Gastrocnemius medialis (tissue), 4 donors: ENCODE measurements at places on chromosomes 2 and 18.

GRCh38 chr2:212520340-212520739, 18.3 kb downstream of the ERBB4 start:
- DNase-seq: no peak

GRCh38 chr2:17849275-17849674, 29.2 kb upstream of the KCNS3 start:
- no peak for DNase-seq

DNA sequence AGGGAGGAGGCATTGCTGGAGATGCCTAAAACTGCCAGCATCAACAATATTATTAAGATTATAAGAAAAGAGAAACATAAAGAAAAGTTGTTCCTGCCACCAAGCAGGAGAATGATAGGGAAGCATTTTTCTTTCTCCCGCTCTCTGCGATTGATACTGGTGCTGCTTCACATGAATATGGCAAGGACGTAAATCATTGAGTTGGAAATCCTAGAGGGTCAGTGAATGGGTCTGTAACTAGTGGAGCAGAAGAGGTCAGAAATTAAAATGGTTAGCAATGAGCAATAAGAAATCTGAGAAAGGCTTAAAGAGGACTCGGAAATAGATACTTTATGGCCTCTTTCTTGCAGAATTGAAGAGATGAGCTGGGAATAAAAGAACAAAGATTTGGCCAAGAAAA, 631.7 kb downstream of the BCL11A start:
- no peak for DNase-seq

DNA sequence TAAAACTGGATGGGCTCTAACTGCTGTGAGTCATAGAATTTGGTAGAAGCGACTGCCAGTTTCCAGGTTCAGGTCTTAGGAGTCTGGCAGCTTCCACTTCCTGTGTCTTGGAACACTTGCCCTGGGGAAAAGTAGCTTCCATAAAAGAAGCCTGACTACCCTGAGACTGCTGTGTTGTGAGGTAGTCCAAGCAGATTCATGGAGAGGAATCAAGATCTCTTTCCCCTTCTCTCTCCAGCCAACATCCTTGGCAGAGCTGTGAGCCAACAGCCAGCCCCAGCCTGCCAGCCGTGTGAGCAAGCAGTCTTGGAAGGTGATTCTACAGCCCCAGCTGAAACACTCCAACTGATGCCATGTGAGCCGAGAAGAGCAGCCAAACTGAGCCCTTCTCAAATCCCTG, 33.7 kb downstream of the SLC20A1 start:
- peak; percentile 38 for DNase-seq

GRCh38 chr2:776487-776886, 99.3 kb upstream of the TMEM18 start:
- no peak for DNase-seq

DNA sequence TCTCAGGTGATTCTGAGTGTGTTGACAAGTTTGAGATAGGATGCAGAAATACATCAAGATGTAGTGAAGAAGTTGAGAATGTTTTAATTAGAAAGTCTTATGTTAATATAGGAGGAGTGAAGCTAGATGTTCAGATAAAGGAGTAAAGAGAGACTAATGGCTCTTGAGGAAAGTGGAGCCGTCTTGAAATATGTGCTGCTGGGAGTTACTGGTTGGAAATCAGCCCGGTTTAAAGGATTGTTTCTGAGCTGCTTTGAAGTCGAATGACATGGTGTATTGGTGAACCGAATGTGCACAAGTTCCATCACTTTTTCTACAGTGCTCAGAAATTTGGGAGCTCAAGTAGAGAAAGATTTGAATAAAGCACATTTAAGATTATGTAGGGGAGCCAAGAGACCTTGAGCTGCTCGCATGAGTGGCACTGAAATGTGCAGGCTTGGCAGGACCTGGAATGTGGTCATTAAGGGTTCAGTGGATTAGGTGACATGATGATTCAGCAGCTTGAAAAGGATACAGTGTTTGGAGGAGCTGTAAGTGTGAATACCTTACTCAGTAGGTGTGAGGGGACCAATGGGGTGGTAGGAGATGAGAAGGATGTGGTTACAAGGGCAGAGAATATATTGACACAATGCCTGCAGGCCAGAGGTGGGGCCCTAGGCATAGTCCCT, 68.6 kb downstream of the CAB39 start:
- DNase-seq: peak; percentile 58

GRCh38 chr2:232951891-232952290, 61.2 kb downstream of the NGEF start:
- no peak for DNase-seq

DNA sequence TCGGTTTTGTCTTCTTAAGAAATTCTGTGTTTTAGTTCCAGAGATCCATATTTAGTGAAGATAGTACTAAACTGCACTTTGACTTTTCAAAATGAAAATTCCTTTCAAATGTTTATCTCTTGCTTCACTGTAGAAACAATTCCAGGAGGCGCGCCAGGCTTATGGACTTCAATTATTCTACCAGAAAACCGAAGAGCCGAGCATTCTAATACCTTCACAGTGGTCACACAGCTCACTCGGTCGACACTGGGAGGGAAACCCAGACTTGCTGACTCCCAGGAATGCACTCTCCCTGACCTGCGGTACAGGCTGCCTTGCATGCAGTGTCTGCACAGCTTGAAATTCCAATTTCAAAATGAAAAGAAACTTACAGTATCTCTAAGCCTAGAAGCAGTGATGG, 119.9 kb upstream of the PIEZO2 start:
- DNase-seq: no peak

- no peak for DNase-seq
Observed at GRCh38 chr2:219553168-219553417, 9.3 kb downstream of the TMEM198 start.

DNA sequence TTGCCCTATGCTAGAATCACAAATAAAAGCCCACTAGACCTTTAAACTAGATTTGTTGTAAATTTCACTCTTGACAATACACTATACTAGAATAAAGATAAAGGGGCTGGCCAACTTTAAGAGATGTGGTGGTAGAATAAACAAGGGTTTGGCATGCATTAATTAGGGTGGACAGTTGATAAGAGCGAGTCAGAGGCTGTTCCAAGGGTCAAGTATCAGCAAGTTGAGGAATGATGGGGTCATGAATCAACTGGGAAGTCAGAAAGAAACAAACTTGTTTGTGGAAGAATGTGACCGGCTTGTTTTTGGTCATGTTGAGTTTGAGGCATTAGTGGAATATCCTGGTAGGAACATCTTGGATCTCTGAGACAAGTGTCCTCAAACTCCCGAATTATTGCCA, 398.3 kb upstream of the TNP1 start:
- no peak for DNase-seq

DNA sequence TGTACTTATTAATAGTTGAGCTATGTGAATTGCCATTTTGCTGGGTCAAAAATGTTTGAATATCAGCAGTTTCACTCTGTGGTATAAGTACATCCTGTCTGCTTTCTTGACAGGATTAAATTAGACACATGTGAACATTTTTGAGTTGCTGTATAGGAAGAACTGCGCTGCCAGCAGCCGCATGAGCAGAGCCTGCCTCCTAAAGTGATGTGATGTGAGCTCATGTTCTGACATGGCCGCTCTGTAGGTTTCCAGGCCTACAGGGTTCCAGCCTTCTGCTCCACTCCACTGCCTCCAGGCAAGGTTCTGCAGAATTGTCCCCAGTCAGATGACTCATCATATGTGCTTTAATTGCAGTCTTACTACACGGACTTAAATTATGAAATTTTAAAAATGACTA, 119.7 kb upstream of the NFATC1 start:
- DNase-seq: no peak

DNA sequence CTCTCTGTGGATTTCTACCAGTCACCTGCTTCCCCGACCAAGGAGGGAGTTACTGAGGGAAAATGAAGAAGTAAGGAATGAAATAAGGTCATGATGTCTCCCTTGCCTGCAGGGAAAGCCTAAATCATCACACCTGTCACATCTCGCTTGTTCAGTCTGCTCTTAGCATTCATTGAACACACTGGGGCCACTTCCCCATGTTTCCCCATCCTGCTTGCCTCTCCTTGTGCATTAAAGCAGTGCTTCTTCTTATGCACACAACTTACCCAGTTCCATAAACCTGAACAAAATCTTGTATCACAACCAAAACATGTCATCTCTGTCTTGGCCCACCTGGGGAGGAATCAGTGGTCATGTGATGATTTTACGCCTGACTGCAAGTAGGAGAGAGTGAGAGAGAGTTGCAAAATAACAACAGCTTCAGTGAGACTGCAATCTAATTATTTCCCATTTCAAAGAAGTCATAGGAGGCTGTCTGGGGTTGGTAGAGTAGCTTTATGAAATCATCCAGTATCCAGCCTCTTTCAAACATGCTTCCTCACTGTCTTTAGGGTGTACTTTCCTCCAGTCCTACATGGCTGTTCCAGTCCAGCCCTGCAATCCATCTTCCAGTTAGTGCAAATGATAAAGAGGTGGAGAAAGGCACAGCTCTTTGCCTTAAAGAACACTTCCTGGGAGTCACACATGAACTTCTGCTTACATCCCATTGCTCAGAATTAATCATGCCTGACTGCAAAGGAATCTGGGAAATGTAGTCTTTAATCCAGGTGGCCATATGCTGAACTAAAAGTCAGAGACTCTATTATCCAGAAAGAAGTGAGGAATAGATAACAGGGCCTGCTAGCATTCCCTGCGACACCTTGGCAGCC, 220.1 kb downstream of the HAUS1 start:
- no peak for DNase-seq

- DNase-seq: no peak
Observed at GRCh38 chr2:219358170-219359075, 25.9 kb upstream of the RESP18 start.

DNA sequence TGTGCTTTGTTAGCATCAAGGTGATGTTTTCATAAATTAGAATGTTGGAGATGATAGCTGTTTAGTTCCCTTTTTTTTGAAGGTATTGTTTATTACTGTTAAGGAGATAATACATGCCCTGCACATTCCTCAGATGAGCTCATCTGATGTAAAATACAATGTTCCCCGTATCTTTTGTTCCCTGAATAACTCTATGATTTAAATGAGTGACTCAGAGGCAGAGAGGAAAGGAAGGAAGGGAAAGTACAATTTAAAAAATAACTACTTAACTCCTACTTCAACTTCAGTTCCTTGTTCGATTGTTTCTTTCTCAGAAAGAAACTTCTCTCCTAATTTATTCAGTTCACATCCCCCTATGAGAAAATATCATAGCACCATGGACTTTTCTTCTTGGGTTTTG, 208.7 kb downstream of the KCNE4 start:
- no peak for DNase-seq

GRCh38 chr2:186887107-186888090, 38.4 kb upstream of the ZSWIM2 start:
- DNase-seq: peak; percentile 71

GRCh38 chr18:61735564-61736102, 157.2 kb downstream of the RNF152 start:
- no peak for DNase-seq

DNA sequence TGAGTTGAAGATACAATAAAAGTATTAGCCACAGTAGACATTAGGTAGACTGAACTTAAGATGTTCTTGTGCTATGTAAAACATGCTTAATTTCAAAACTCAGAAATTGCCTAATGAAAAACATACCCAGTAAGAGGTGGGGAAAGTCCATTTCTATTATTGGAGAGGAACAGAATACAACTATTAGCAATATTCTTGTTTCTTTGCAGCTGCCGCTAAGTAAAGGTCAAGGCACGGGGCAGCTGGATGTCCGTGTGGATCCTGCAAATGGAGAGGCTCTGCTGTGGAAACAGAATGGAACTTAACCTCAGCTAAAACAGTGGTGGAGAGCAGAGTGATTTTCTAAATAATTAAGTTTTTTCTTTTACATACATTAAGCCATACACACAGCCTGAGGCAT, 139.2 kb upstream of the ARHGAP28 start:
- DNase-seq: no peak

DNA sequence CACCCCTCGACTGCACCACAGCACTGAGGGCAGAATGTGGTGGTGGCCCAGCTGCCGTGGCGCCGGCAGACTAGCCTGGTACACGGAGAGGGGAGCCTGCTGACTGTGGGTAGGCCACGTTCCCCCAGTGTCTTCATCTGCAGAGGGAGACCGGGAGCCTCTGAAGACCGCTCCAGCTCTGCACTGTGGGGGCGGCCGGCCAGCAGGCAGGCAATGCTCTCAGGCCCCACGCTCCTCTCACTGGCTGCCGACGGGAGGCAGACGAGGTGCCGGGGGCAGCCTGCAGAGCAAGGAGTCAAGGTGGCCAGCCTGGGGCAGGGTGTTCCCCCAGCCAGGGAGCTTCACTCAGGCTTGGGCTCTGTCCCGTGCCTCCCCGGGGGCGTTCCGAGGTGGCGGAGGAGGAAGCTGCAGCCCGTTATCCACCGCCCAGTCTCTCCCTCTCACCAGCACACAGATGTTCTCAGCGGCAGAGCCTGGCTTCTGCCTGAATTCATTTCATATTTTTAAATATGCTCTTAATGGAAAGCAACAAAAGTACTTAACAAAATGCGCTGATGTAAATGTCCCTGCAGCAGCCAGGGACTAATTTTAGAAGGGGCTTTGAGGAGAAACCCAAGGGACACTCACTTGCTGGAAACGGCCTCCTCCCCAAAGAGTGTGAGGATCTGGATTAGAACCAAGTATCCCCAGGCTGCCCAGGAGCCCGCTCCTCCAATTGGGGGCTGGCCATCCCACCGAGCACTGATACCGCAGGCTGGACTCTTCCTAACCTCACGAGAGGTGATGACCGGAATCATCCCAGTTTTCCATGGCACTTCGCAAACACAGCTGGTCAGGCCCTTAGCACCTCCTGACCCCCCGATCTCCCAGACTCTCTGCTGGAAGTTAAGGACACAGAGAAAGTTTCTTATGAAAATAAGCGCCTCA, 87.8 kb downstream of the HDAC4 start:
- DNase-seq: peak; percentile 66

DNA sequence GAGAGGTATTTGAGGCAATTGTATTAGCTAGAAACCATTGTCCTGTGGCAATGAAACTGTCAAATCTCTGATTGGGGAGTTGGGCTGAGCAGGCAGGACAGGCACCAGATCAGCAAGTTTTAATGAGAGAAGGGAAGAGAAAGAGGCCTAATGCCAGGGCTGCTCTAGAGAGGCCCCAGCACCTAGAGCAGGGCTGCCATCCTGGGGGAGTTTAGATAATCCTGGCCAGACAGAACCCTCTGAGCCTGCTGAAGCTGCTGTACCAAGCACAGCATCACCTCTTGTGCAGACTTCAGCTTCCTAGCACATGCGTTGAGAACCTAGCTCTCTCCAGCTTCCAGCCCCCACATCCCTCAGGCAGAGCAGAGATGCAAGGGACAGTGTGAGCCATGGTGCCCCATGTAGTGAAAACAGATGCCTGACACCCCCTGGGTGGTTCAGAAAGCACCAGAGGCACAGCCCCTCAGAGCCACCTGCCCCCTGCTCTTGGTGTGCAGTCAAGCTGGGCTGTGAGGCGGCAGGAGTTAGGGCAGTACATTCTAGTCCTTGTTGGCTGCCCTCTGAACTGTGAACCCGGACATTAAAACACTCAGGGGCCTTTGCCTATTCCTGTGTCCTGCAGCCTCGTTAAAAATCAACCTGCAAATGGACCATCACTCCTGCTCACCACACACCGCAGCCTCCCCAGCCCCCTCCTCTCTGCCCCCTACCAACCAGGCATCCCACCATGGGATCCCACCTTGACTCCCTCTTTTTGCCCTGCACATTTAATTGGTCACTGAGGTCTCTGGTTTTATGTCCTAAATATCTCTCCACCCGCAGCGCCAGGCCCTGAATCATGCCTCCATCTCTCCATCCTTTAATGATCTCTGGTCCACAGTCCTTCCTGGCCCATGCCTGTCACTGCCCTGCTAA, 52.7 kb downstream of the ADD2 start:
- no peak for DNase-seq

- DNase-seq: no peak
Observed at GRCh38 chr2:42055573-42056514, 8.0 kb downstream of the PKDCC start.

- no peak for DNase-seq
Observed at GRCh38 chr2:106115665-106116064, 78.4 kb downstream of the UXS1 start.
